ENCODE measurements at places on chromosomes 5 and 9.

GRCh38 chr9:134186471-134187109, 22.2 kb upstream of the RNU6ATAC start:
- no peak for DNase-seq

GRCh38 chr5:1835431-1835830, 34.2 kb downstream of the NDUFS6 start:
- no peak for DNase-seq

DNA sequence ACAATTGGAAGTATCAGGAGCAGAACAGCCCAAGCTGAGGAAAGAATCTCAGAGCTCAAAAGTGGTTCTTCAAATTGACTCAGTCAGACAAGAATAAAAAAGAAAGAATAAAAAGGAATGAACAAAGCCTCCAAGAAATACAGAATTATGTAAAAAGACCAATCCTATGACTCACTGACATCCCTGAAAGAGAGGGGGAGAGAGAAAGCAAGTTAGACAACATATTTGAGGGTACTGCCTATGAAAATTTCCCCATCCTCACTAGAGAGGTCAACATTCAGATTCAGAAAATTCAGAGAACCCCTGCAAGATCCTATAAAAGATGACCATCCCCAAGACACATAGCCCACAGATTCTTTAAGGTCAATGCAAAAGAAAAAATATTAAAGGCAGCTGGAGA, 173.2 kb downstream of the ALDH1A1 start:
- no peak for DNase-seq

GRCh38 chr5:61613679-61614078, 281.6 kb downstream of the ZSWIM6 start:
- no peak for DNase-seq

- DNase-seq = no peak
Measured at GRCh38 chr9:127109212-127109711, 13.2 kb downstream of the ANGPTL2 start.

DNA sequence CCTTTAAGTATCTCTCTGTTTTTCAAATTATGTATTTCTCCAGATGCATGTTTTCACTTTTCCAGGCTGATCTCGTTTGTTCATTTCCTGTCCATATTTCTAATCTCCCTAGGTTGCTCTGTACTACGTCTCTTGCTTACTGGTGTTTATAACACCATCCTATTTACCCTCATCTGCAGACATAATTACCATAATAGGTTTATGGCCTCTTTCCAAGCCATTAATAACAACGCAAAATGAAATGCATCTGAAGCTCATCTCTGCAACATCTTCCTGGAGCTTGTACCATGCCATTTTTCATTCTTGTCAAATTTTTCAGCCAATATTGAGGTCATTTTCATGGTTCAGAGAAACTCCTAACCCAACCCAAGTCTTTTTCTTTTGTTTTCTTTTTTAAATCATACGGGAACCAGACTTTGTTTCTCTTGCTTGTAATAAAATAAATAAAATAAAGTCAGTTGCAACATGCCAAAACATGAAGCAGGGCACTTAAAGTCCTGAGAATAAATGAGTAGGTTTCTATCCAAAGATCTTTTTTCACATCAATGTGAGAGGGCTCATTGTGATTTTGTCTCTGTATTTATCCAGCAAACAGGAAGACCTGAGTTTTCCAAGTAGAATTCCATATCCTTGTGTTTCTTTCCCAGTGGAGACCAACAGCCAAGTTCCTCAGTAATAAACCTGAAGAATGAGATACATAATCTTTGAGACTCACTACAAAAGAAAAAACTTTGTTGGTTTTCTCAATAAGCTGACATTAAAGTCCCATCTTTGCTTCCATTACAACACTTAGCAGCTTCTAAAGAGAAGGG, 37.0 kb downstream of the DPYSL3 start:
- DNase-seq = no peak

GRCh38 chr5:93415819-93416218, 165.2 kb downstream of the NR2F1-AS1 start:
- DNase-seq = no peak

GRCh38 chr5:103385722-103386121, 127.2 kb downstream of the MACIR start:
- DNase-seq = no peak

GRCh38 chr9:35763181-35763580, 9.1 kb upstream of the MSMP start:
- no peak for DNase-seq

- no peak for DNase-seq
Measured at GRCh38 chr5:95848701-95849100, 26.2 kb upstream of the GLRX start.
